Activated T-cell treated with anti-CD3 and anti-CD28 coated beads, Interleukin-2, amount 50 U/mL, for 72 hours (primary cell): ENCODE measurements at places on chromosomes 4 and X. TPM values are rescaled to one million over a fixed set of nuclear protein-coding genes. Genes with fewer than 3 reads are reported as not detected.

Gene H2BW2
- not detected for total RNA-seq

Gene USP17L10
- total RNA-seq: not detected

Gene FANCB
- 16.0 TPM for total RNA-seq

Gene GUCY1B1
- 1.9 TPM for total RNA-seq

- no peaks in the 10 kb centered on the region for H3K4me1 ChIP-seq
- no peak overlapping the region for H3K4me3 ChIP-seq
- no peaks in the 10 kb centered on the region for H3K36me3 ChIP-seq
- DNase-seq: no peak
These were observed 274.6 kb downstream of the NKX6-1 start for GRCh38 chr4:84224522-84224921.

DNA sequence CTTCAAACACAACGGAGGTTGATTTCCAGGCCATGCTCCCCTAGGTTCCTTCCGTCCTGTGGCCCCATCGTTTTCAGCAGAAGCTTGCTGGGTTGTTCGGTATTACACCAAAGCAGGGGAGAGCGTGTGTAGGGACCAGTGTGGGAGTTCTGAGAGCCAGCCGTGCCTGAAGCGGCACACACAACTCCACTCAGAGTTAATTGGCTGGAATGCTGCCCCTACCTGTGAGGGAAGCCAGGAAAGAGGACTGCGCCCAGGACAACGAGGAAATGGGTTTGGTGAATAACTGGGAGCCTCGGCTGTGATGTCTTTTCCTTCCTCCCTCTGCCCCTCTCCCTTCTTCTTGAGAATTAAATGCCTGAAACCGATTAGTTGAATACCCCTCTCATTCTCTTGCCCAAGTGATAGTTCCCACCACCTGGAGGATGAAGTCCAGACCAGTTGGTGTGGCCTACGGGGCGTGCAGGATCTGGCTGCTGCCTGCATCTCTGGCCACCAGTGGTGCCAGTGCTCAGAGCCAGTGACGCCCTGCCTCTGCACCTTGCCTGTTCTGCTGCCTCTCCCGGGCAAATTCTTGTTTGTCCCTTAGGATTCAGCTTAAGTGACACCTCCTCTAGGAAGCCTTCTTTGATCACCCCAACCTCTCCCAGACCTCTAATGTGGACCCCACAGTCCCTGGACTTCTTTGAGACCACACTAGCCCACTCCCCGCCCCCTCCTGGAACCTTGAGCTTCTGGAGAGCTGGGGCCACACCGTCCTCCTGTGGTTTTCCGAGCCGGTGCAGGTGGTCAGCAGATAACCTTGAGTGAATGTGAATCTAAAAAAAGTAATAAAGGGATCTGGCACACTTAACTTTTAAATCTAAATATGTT is 33.6 kb downstream of the TBC1D14 start:
- H3K27ac ChIP-seq: peak overlapping the region; percentile 95
- H3K36me3 ChIP-seq: no peaks in the 10 kb centered on the region
- peaks cover 59% of the 10 kb centered on the region for H3K4me1 ChIP-seq
- no peaks in the 10 kb centered on the region for H3K27me3 ChIP-seq

DNA sequence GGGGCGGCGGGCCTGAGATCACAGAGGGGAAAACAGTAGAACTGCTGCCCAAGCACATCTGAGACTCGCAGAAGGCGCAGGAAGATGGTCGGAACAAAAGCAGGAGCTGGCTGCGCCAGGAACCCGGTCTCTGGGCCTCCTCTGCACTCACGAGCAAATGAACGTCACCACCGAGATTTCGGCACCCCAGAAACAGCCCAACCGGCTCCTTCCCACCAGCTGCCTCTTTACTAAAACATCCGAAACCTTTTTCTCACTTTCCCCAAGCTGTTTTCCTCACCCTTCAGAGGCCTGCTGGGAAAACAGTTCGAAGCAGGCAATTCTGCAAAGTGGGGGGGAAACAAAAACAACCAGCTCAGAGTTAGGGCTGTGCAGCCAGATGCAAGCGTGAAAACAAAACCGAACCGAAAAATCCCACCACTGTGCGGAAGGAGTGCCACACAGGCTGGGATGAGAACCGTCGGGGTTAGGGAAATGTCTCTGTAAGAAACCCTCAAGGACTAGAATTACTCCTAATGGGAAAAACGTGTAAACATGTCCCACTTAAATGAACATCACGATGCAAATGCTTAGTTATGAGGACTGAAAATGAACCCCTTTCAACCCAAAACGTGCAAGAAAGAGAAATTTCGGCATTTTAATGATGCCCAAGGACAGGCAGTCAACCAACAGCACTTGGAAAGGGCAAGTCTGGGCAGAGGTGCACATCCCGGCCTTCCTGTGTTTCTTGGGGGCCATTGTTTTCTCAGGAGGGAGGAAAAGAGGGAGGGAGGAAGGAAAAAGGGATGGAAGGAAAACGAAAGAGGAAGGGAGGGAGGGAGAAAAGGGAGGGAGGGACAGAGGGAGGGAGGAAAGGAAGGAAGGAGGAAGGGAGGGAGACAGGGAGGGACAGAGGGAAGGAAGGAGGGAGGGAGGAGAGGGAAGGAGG is 15.8 kb downstream of the DHRSX start:
- H3K4me1 ChIP-seq: no peaks in the 10 kb centered on the region
- no peaks in the 10 kb centered on the region for H3K27me3 ChIP-seq
- peaks cover 8% of the 10 kb centered on the region for H3K36me3 ChIP-seq

GRCh38 chr4:101655005-101655404 is 135.5 kb upstream of the BANK1 start:
- H3K4me3 ChIP-seq: no peak overlapping the region
- no peak overlapping the region for H3K27ac ChIP-seq
- H3K27me3 ChIP-seq: peaks cover 18% of the 10 kb centered on the region
- DNase-seq: no peak
- no peaks in the 10 kb centered on the region for H3K36me3 ChIP-seq
- H3K4me1 ChIP-seq: no peaks in the 10 kb centered on the region

DNA sequence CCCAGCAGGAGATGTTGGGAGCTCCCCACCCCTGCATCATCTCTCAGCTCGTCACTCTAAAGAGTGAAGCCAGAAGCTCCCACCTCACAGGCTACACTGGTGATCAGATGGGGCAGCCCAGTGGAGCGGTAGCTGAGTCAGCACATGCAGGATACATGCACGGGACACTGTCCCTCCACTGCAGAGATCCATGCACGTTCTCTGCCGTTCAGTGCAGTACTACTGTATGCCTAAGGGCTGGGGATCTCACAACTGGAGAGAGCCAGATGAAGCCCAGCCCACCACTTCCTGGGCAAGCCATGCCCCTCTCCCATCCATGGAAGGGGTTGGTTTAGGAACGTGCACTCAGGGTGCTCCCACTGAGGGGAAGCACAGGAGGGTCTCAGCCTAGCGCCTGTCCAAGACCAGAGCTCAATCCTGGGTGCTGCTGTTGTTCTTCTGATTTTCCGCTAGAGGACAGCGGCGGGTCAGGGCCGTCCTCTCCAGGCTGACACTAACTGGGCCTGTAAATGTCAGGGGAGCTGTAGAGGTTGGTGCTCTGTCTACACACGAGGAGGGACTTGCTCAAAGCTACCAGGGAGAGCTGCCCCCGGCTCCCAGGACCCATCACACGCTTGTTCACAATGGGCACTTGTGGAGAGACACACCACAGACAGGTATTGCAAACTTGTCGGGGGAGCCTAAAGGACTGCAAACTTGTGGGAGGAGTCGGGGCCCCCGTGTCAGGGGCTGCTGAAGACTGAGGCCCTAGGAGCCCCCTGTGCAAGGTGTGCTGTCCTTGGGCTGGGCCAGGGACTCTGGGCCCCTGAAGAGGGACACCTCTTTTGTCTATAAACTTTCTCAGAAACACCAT is 18.2 kb upstream of the ABLIM2 start:
- no peak overlapping the region for H3K4me3 ChIP-seq
- peaks cover 2% of the 10 kb centered on the region for H3K27me3 ChIP-seq
- H3K36me3 ChIP-seq: no peaks in the 10 kb centered on the region
- DNase-seq: peak; percentile 32
- no peaks in the 10 kb centered on the region for H3K4me1 ChIP-seq

GRCh38 chr4:11702886-11703557 is 274.3 kb upstream of the HS3ST1 start:
- no peak overlapping the region for H3K27ac ChIP-seq
- no peak for DNase-seq
- H3K36me3 ChIP-seq: no peaks in the 10 kb centered on the region
- peaks cover 6% of the 10 kb centered on the region for H3K27me3 ChIP-seq

DNA sequence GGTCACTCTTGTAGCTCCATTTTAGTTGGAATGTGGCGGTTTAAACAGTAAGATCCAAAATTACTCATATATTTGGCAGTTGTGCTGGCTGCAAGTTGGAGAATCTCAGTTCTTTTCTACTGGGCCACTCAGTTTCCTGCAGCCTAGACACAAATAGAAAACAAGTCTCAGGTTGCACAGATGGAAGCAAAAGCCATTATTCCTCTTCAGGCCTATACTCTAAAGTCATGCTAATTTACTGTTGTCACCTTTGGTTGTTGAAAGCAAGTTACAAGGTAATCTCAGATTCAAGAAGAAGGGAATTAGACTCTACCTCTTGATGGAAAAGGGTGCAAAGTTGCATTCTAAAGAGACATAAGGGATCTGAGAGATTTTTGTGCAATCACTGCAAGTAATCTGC is 345.4 kb downstream of the ADAM29 start:
- no peaks in the 10 kb centered on the region for H3K36me3 ChIP-seq
- H3K27me3 ChIP-seq: no peaks in the 10 kb centered on the region
- no peak overlapping the region for H3K4me3 ChIP-seq
- H3K27ac ChIP-seq: no peak overlapping the region

GRCh38 chrX:74449322-74449936 is 28.1 kb downstream of the SLC16A2 start:
- no peaks in the 10 kb centered on the region for H3K36me3 ChIP-seq
- no peak overlapping the region for H3K27ac ChIP-seq
- no peak overlapping the region for H3K4me3 ChIP-seq
- peak; percentile 19 for DNase-seq
